ENCODE measurements at places on chromosomes 5 and 9.

DNA sequence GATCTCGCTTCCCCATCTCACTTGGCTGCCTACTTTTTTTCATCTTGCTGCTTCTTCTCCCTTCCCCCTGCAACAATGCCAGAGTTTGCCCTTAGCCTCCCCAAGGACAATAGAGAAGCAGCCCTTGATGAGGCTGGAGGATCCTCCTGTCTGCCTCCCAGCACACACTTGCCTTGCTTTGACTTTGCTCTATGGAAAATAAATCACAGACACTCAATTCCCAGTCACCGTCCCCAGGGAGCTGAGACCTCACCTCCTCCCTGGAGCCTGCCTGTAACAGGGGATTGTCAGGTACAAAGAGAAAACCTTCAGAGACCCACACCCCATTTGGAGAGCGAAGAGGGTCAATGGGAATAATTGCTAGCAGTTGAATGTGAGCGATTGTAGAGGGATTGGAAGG is 242.1 kb upstream of the ZNF462 start:
- DNase-seq = no peak

DNA sequence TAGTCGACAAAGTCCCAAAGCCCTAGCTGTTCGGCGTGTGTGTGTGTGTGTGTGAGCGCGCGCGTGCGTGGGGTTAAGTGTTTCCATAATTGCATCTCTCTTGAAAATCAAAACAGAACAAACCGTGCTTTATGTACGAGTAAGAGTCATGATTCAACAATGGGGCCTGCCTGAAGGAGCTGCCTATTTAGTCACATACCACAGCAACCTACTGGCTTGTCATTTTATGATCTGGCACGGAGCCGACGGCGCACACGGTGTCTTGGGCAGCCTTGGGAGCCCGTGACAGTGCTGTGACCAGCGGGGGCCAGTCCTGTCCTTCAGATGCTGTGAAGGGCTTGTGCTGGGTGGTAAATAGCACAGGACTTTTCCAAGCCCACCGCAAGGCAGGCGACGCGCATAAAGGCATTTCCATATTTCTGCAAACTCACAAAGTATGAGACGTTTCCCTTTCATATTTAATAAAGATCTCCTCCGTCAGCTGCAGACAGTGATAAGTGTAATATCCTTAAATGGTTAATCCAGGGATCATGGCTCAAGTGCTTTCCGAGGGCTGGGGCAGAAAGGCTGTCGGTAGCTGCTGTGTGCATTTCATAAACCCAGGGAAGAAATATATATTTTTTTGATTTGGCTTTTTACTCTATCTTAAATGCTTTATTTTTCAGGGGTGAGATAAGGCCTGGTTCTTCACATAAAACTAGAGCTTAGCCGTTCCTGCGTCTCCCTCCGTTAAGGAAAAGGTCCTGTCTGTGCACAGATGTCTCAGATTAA is 270.2 kb upstream of the IRX1 start:
- DNase-seq = peak; percentile 55

- no peak for DNase-seq
Observed at GRCh38 chr5:173291722-173292658, 36.2 kb downstream of the STC2 start.

DNA sequence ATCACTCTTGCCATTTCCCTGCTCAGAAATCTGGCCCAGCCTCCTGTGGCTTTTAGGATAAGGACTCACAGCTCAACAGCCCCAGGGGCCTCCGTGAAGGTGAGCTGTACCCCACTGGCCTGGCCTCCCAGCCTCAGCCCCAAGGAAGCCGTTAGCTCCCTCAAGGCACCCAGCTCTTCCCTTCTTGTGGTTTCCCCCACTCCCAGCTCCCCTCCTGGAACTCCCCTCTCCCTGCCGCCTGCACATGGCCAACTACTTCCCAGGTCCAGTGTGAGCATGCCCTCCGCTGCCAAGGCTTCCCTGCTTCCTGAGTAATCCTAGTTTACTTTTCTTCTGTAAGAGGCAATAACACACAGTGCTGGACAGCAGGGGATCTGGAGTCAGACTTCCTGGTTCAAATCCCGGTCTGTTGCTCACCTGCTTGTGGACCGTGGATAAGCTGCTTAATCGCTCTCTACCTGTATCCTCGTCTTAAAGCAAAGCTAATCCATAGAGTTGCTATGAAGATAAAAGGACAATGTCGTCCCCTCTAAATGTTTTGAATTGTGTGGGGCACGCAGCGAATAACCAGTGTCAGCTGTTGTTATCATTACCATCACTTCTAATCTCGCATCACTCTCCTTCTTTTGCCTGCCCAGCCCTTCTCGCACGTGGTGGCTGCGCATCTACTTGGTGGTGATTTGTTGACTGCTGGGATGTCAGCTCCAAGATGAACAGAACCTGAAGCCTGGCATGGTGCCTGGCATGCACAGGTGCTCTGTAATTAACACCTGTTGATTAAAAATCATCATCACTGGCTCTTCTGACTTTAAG is 86.6 kb downstream of the C5orf15 start:
- DNase-seq = peak; percentile 9

- DNase-seq = no peak
Observed at GRCh38 chr9:34686231-34686630, 4.8 kb downstream of the CCL19 start.
